ENCODE measurements at places on chromosomes 1 and 21.

DNA sequence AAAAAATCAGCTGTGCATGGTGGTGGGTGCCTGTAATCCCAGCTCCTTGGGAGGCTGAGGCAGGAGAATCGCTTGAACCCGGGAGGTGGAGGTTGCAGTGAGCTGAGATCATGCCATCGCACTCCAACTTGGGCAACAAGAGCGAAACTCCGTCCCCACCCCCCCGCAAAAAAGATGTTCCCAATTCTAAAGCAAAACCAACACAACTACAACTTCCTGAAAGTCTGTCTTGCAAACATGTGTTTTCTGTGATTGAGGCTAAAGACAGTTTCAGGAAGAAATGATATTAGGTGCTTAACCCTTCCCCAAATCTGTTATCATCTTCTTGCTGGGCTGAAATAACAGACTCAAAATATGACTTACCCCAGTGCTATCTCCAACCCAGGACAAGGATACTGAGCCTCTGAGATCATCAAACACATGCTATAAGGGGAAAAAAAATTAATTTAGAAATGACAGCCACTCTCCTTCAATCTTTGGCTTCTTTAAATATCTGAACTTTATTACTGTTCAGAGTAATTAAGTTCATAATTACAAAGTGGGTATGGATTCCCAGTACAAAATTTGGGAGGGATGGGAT is 28.5 kb downstream of the SORT1 start:
- DNase-seq: peak; percentile 39

GRCh38 chr1:167054946-167055630 is 35.1 kb downstream of the GPA33 start:
- DNase-seq: no peak

- no peak for DNase-seq
Observed at GRCh38 chr1:152112101-152112884, 3.0 kb downstream of the TCHH start.

GRCh38 chr21:37348664-37349063 is 17.9 kb upstream of the DYRK1A start:
- DNase-seq: no peak

DNA sequence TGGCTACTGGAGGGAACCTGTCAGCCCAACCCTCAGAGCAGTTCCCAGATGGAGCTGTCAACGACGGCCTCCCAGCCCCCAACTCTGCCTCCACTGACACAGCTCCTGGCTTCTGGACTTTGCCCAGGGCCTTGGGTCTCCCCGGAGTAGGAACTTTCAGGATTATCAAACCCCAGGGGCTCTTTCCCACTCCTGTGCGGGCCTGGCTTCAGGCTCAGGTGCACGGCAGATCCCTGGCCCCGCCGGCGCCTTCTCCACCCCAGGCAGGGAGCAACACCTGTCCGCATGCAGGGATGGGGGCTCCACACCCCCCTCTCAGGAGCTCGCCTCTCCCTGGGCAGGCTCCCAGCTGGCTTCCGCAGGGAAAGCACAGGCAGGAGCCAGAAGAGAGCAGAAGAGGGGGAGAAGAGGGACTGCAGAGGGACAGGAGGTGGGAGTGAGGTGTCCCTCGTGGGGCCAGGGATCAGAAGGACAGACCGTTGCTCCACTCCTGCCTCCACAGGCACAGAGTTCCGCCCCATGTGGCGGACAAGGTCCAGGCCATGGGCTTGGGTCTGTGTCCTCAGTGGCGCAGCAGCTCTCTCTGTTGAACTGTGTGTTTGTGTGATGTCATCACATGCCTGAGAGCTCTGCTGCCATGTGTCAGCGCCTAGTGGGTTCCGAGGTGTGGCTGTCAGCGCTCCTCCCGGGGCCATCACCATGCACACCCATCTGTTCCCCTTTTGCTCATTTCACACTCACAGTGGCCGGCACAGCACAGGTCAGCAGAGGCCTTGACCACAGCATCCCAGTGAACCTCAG is 107.7 kb downstream of the PDE9A start:
- DNase-seq: no peak

GRCh38 chr1:228456252-228457016 is 30.7 kb upstream of the RNF187 start:
- DNase-seq: no peak

DNA sequence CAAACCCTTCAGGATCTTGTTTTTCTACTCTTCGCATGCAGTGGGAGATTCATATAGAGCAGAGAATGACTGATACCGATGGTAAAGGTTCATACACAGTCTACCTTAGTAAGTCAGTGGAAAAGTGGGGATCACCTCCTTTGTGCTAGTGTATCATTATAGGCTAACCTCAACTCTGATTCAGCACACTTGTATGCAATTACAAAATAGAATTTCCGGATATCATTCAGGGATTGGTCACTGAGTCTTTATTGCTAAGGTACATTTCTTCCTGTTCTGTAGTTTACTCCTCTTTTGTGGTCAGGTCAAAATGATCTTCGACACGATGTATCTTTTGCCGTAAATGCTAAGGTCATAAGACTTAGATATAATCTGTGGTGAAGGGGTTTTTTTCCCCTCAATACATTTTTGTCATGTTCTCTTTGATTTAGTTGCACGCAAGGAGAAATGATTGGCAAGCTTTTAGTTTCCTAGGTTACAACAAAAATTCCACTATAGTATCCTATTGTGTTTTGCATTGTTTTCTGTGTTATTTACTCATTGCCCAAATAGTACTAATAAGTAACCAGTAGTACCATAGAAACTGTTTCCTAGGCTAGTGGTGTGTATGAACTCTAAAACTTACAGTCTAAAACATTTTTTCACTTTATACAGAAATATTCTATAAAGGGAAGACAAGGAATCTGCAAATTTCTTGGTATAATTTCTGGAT is 35.7 kb upstream of the PLA2G4A start:
- DNase-seq: no peak

DNA sequence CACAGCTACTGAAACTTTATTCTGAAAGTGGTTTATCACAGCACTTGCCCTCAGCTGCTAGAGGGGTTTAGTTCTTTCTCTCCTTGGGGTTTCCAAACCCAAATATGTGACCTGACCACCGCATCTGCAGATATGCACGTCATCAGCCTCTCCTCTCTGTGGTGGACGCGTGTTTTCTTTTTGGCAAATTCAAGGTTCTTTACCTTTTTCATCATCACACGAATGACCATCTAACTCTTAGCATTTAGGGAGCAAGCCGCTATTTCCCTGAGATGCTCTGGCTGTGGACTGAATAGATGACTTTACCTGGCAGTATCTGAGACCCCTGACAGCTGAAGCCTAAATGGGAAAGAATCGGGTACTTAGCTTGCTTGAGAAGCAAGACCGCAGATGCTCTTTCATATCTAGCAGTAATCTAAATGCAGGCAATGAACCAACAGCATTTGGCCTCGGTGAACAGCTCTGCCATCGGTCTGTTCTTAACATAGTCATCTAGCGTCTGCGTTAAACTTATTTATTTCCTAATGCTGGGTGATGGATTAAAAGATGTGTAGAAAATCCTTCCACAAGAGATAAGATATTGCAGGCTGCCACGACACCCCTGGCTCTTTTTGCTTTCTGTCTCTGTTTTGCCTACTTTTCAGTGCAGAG is 463.4 kb downstream of the CAMTA1 start:
- DNase-seq: no peak

Measured in AG08396 (cell line).